Caki2 (cell line): ENCODE measurements at places on chromosomes 12 and 14.

DNA sequence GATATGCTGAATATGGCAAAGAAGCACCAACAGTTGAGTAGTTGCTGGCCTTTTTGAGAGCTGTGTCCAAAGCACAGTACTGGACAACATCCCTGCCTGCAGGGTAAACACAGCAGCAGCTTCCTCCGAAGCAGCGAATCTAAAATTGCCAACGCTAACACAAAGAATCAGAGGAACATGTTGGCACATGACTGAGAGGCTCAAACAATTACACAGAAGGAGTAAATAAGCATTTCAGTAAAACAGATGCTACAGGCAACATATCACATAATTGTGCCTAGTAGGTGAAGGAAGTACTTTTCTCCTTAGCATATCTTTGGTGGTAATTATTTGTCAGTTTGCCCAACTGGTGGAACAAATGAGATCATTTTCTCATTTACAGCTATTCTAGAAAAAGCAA lies 52.1 kb downstream of the KICS2 start:
- DNase-seq: no peak

DNA sequence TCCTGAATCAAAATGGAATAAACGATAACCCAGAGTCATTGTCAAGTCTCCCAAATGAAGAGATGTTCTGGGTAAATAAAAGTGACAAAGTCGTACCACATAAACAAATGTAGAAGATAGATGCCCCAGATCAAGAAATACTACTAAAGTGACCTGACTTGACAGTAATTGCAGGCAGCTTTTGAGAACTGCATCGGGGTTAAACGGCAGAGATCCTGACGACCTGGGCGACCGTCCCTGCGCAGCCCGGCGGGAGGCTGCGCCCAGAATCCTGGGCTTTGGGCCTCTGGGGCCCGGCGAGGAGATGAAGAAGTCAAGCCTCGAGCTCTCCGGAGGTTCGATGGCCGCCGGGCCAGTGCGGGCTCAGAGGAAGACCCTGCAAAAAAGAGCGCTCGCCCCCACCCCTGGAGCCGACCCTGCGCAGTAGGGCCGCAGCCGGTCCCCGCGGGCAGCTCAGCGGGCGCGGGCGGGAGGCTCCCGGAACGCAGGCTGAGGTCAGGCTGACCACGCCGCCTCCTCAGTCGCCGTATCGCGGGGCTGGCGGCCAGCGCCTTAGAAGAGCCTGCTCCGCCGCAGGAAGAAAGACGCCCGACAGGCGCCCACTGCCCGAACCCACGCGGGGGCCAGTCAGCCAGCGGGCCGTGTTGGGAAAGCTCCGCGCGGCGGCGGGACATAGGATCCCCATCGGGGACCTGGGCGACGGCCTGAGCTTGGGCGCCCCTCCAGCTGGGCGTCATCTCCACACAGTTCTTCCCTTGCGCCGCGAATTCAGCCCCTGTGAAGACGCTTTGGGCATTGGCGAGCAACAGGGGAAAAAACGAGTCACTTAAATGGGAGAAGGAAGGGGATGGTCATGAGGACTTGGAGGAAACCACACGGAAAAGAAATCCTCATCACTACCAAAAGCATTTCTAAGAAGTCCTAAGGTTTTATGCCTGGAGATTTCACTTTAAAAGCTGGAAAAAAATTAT lies 16.0 kb downstream of the NKX2-1 start:
- no peak for DNase-seq

GRCh38 chr12:102197789-102198188 lies at the start of gene PMCH:
Gene PMCH (minus strand): TSS chr12:102197833. CDS start chr12:102197770, 63 bp downstream.
- peak; percentile 16 for DNase-seq

- DNase-seq: no peak
These were observed 40.4 kb downstream of the NIN start for GRCh38 chr14:50790589-50790988.

GRCh38 chr12:817941-818600 lies 65.7 kb downstream of the WNK1 start:
- no peak for DNase-seq

DNA sequence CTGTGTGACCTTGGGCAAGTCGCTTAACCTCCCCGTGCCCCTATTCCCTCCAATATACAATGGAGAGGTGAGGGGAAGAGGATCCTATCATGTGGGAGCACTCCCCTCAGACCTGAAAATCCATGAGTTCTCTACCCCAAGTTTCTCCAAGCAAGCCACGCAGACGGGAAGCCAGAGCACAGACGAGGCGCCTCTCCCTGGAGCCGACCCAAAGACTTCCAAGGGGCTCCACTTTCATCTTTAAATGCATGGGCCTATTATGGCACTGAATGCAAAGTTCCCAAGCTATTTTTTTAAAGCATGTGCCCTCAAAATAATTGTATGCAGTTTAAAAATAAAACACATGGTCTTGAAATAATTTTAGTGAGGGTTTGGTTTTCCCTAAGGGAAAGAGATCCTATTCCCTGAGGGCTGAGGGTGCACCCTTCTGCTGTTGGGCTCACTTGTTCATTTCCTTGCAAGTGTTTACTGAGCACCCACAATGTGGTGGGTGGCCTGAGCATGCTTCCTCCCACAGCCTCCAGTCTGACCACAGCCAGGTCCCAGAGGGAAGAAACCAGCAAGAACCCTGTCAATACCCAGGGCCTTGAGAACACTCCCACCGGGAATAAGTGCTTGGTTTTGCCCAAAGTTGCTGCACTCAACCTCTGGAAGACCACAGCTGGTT lies 14.6 kb downstream of the CMKLR1 start:
- DNase-seq: no peak

DNA sequence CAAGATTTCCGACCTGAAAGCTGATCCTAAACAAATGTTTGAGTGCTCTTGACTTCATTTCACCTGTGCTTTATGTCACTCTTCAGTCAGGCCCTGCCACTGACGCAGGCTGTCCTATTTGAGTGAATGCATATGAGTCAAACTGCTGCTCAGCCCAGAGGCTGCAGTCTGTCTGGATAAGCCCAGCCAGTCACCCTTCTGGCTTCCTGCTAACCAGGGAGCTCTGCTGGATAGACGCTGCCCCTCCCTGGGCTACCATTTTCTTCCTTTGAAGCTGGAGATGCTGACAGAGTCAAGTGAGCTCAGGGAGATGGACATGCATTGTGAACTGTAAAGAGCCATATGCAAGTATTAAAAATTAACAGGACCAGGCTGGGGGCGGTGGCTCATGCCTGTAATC lies 5.1 kb upstream of the TUNAR start:
- no peak for DNase-seq

- no peak for DNase-seq
These were observed 50.4 kb downstream of the KCNK10 start for GRCh38 chr14:88272390-88273269.

DNA sequence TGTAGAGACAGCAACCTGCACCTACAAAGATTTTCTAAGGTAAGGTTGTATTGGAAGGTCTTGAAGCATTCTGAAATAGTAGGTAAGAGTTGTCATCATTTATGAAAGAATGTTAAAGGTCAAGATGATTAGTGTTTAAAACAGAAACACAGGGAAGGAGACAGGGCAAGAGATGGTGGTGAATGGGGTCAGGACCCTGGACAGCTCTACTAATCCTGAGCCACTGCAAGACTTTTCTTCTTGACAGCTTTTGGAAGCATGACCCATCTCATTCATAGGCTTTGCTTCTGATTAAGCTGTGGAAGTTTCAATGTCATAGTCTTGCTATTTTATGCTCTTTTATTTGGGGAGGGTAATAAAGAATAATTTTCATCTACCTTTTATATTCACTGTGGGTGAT lies 75.5 kb upstream of the CAND1 start:
- DNase-seq: peak; percentile 54
